Aorta (tissue), 5 donors: ENCODE measurements at places on chromosomes 12 and 14. TPM values are rescaled to one million over a fixed set of nuclear protein-coding genes. Genes with fewer than 3 reads are reported as not detected.

The SRRM4 gene
- total RNA-seq: 0.88 TPM

The ARMH4 gene
- total RNA-seq: 8.4 TPM

The GSC gene
- 1.3 TPM for total RNA-seq

The PPP1R36 gene
- 0.42 TPM for total RNA-seq

The TTLL5 gene
- total RNA-seq: 27.5 TPM

The C12orf54 gene
- total RNA-seq: 0.65 TPM

The WASHC4 gene
- 86.2 TPM for total RNA-seq

The RHOJ gene
- total RNA-seq: 56.6 TPM

The ADCY6 gene
- total RNA-seq: 89.7 TPM

The BEGAIN gene
- total RNA-seq: 1.6 TPM

The PRB2 gene
- total RNA-seq: not detected

The SYCP3 gene
- total RNA-seq: 0.65 TPM

GRCh38 chr14:92585981-92586937 is 72.7 kb downstream of the RIN3 start:
- peak; percentile 85 for DNase-seq

DNA sequence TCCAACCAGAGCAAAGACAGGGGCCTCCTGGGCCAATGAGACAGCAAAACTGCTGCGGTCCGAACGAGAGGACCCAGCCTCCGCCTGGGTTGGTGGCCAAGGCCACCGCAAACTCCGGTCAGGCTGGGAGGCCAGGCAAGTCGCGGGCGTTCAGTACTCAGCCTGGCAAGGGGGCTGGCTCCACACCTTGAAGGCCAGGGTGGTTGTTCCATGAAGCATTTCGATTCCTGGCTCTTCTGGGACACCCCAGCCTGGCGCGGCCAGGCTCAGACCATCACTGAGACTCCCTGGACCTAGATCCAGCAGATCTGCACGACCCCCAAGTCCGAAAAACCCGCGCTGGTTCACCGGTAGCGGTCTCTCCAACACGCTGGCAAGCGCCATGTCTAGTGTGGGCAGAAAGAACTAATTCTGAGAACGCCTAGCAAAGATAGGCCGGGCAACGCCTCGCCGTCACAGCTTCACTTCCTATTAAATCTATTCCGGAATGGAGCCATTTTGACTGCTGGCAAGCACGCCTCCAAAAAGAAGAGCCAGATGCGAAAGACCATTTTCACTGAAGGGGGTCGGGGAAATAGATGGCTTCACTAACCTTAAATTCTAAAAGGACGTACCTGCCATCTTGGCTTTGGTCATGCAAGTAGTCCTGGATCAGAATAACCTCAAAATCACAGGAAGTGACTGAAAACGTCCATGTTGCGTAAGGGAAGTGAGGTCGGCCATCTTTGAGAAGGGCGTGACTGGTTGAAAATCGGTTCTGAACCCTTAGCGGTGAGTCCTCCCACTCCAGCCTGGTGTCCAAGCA is at the start of gene PSMB5:
Gene PSMB5 (minus strand): TSS at position 403 of the 805 bp plus-strand sequence. CDS start 19 bp downstream, at position 384.
- DNase-seq: peak; percentile 93

- no peak for DNase-seq
Observed at GRCh38 chr12:68832504-68832867, 24.5 kb downstream of the MDM2 start.

- DNase-seq: no peak
Observed at GRCh38 chr14:74637178-74637550, 25.1 kb upstream of the LTBP2 start.

- no peak for DNase-seq
Observed at GRCh38 chr12:127548123-127548553, 718.8 kb upstream of the TMEM132C start.

- DNase-seq: no peak
Observed at GRCh38 chr14:60679566-60680258, 30.4 kb upstream of the SIX1 start.

- peak; percentile 69 for DNase-seq
Observed at GRCh38 chr12:108289350-108290161, 49.6 kb downstream of the CMKLR1 start.

- DNase-seq: no peak
Observed at GRCh38 chr12:102169922-102170621, 27.6 kb downstream of the PMCH start.

- DNase-seq: no peak
Observed at GRCh38 chr12:91271185-91271584, 88.6 kb upstream of the DCN start.

GRCh38 chr14:103738701-103739451 is 23.3 kb downstream of the ZFYVE21 start:
- DNase-seq: peak; percentile 70

- no peak for DNase-seq
Observed at GRCh38 chr12:58860788-58861240, 59.5 kb downstream of the LRIG3 start.

- no peak for DNase-seq
Observed at GRCh38 chr12:49646871-49647654, 23.7 kb downstream of the PRPF40B start.

GRCh38 chr14:59294662-59294992 is 106.2 kb downstream of the DAAM1 start:
- DNase-seq: no peak

DNA sequence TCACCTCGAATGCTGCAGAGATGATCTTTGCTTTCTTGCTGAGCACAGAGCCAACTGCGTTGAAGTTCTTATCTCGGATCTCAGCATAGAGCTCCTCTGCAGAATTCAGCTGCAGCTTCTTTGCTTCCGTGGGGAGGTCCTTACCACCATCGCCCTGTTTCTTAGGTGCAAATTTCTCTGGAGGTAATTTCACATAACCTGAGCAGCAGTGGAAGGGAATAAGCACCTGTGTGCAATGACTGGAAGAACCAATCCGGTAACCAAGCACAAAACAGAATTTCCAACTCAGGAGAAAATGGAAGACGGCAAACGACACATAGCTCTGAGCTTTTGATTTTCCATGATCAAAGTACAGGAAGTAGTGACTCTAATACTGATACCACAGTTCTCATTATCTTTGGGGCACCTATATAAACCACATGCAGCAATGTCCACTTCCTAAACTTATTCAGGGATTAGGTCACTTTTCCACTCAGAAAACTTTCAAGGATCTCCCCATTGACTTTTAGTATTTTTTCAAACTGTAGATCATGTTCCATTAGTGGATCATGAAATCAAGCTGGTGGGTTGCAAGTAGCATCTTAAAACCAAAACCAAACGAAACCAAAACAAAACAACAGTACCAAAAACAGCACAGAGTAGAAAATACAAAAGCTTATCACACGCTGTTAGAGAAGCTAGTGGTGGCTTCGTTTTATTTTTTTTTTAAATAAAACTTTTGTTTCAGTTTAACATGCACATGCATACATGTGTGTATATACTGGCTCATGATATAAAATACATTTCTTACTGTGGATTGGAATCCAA is 18.9 kb upstream of the DIABLO start:
- no peak for DNase-seq

GRCh38 chr14:50123062-50123461 is 6.7 kb upstream of the VCPKMT start:
- no peak for DNase-seq

GRCh38 chr12:89400415-89400814 is 48.1 kb upstream of the DUSP6 start:
- no peak for DNase-seq

- no peak for DNase-seq
Observed at GRCh38 chr12:28460420-28461130, 270.3 kb downstream of the CCDC91 start.

GRCh38 chr12:46944771-46945170 is 119.0 kb upstream of the SLC38A4 start:
- no peak for DNase-seq

DNA sequence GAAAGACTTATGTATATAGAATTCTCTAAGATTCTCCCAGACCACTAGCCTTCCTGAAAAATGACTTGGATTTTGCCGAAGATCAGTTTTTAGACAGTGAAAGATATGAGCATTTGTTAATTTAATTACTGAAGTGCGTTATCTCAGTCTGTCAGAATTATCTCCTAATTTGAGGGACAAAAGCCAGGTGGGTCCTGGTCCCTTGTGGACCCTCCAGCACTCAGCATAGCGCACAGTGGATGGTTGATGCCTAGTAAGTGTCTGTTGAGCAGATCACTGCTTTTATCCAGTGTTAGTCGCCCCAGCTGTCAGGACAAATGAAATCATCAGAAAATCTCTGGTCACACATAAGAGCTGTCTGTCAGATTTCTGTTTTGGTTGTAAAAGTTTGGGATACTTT is 80.4 kb downstream of the EML1 start:
- no peak for DNase-seq

GRCh38 chr12:1069846-1070245 is 78.8 kb downstream of the ERC1 start:
- DNase-seq: no peak

GRCh38 chr12:26863515-26863914 is 30.5 kb upstream of the ITPR2 start:
- no peak for DNase-seq

- no peak for DNase-seq
Observed at GRCh38 chr14:68681256-68682011, 111.4 kb downstream of the ZFP36L1 start.
